ENCODE measurements at places on chromosomes 5 and 9. TPM values are rescaled to one million over a fixed set of nuclear protein-coding genes. Genes with fewer than 3 reads are reported as not detected.

Gene POLR1E
- total RNA-seq: 49.6 TPM

Gene WWC1
- total RNA-seq: 3.1 TPM

Gene FBN2
- 52.6 TPM for total RNA-seq

Gene FBLL1
- 0.34 TPM for total RNA-seq

Gene CDH9
- total RNA-seq: not detected

Gene MORN5
- not detected for total RNA-seq

All from bronchus fibroblast of lung (primary cell).